SJSA1 (cell line): ENCODE measurements at places on chromosomes 2 and 18. TPM values are rescaled to one million over a fixed set of nuclear protein-coding genes. Genes with fewer than 3 reads are reported as not detected.

Gene ASXL2
- 7.0 and 11.4 TPM in 2 replicates for total RNA-seq

- no peak overlapping the region for H3K4me3 ChIP-seq
- DNase-seq = no peak
- no peaks in the 10 kb centered on the region for H3K36me3 ChIP-seq
Measured at GRCh38 chr2:121063471-121063870, 221.5 kb downstream of the TFCP2L1 start.

- no peak overlapping the region for H3K4me3 ChIP-seq
- DNase-seq = no peak
- H3K27me3 ChIP-seq = no peaks in the 10 kb centered on the region
- no peaks in the 10 kb centered on the region for H3K4me1 ChIP-seq
- H3K27ac ChIP-seq = no peak overlapping the region
Measured at GRCh38 chr2:154709215-154709614, 10.7 kb downstream of the KCNJ3 start.

DNA sequence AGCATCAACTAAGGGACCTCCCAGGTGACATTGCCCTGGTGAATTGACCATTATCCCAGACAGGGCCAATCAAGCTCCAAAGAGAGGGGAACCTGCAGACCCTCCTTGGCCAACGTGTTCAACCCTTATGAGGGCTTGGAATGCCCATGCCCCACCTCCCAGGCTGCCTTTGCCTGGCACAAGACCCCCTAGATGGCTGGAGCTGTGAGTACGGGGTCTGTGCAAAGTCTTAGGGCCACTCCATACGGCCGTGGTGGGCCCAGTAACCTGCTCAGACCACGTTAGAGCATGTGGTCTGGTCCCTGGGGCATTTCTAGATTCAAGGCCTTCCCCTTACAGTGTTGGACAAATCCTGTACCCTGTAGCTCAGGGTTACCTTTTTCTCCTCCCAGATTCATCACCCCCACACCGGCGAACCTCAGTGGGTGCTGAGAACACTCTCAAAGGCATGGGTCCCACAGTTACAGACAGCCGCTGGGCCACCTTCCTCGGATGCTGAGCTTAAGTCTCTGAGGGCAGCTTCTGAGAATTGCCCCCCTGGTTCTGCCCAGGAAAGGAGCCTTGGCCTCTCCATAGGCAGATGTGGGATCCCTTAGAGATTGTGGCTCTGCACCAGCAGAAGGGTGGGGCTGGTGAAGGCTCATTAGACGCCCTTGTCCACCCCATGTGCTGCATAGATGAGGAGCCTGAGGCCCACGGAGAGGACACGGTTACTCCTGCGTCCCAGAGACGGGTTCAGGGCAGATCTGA lies 18.3 kb upstream of the KCNK3 start:
- no peak overlapping the region for H3K4me3 ChIP-seq
- H3K27ac ChIP-seq = no peak overlapping the region
- DNase-seq = no peak
- peaks cover 31% of the 10 kb centered on the region for H3K27me3 ChIP-seq

Gene SLC39A10
- total RNA-seq = 9.9 and 16.0 TPM in 2 replicates

- H3K27me3 ChIP-seq = no peaks in the 10 kb centered on the region; the same call in 1 of the 2 replicates
- H3K27ac ChIP-seq = no peak overlapping the region
- no peak for DNase-seq
- no peak overlapping the region for H3K4me3 ChIP-seq
- no peaks in the 10 kb centered on the region for H3K36me3 ChIP-seq
Measured at GRCh38 chr2:136404176-136404575, 286.2 kb upstream of the CXCR4 start.

- H3K4me3 ChIP-seq = no peak overlapping the region
- no peaks in the 10 kb centered on the region for H3K4me1 ChIP-seq
- H3K36me3 ChIP-seq = no peaks in the 10 kb centered on the region
Measured at GRCh38 chr18:74708169-74708568, 110.5 kb downstream of the ZNF407 start.

DNA sequence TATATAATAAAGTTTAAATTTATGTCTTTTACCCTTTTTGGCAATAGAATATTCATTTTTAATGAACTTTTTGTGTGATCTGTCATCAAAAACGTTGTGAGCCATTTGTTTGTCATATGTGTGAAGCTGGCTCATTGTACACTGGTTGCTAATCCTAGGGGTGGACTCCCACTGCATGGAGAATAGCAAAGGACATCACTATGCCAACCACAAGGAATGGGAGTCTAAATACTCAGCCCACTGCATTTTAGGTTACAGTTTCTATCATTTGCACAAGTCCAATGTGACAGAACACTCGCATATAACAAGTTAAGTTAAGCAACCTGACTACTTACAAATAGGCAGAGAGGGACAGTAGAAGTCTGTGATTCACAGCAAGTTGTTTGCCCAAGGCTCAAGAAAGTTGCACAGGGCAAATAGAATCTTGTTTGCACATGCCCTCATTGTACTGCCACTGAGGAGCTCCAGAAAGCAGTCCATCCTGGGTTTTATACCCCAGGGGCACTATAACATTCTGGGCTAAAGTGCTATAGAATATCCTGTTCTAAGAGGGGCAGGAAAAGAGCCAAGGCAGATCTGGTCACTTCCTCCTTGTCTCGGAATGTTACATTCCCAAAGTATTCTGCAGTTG lies 545.9 kb upstream of the GCFC2 start:
- no peaks in the 10 kb centered on the region for H3K27me3 ChIP-seq
- H3K27ac ChIP-seq = no peak overlapping the region
- no peak for DNase-seq
- H3K4me3 ChIP-seq = no peak overlapping the region

- H3K36me3 ChIP-seq = no peaks in the 10 kb centered on the region
- H3K4me1 ChIP-seq = no peaks in the 10 kb centered on the region
- no peak overlapping the region for H3K27ac ChIP-seq
- no peaks in the 10 kb centered on the region for H3K27me3 ChIP-seq
- no peak overlapping the region for H3K4me3 ChIP-seq
- no peak for DNase-seq
Measured at GRCh38 chr2:126704434-126705160, 48.6 kb downstream of the GYPC start.

DNA sequence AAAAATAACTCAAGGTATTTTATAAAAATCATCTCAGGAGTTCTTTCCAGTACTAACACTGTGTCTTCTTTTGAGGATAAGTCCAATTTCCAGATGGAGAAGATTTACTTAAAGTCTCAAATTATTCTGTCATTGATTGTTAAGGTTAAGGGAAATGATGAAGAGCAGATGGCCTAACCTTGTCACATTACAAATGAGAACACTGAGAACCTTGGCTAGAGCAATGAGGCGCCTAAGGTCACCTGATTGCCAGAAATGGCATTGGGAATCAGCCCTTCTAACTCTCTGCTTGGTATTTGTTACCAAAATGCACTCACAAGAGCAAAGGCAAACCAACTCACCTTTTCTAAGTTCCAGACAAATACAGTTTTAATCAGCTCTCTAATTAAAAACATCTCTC lies 835.1 kb downstream of the RNF144A start:
- H3K27me3 ChIP-seq = no peaks in the 10 kb centered on the region
- H3K36me3 ChIP-seq = no peaks in the 10 kb centered on the region
- DNase-seq = no peak
- H3K27ac ChIP-seq = no peak overlapping the region

DNA sequence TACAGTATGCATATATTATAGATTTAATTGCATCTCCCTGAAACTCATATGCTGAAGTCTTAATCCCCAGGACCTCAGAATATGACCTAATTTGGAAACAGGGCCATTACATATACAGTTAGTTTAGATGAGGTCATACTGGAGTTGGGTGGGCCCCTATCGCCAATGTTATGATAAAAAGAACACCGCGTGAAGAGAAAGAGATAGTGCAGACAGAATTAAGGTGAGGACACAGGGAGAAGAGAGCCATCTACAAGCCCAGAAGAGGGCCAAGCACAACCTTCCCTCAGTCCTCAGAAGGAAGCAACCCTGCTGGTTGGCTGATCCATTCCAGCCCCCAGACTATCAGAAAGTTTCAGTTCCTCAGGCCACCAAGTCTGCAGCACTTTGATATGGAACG lies 311.9 kb upstream of the RAB6C start:
- H3K36me3 ChIP-seq = no peaks in the 10 kb centered on the region
- H3K4me1 ChIP-seq = no peaks in the 10 kb centered on the region
- H3K27ac ChIP-seq = no peak overlapping the region
- DNase-seq = no peak
- no peak overlapping the region for H3K4me3 ChIP-seq

DNA sequence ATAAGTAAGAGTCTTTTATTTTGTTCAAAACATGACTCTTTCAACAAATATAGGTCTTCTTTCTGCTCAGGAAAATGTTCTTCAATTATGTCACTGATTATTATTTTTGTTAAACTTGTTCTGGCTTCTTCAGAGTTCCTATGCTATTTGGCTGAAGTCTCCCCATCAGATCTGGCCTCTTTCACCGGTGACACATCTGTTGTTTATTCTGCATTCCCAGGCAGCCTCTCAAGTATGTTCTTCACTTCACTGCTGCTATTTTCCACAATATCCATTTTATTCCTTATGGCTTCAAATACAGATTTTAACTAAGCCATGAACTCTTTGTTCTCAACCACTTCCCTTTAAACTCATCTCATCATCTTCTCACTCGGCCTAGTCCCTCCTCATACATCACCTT lies 45.7 kb downstream of the HDAC4 start:
- H3K4me1 ChIP-seq = no peaks in the 10 kb centered on the region
- no peak overlapping the region for H3K4me3 ChIP-seq
- H3K36me3 ChIP-seq = peaks cover 8% of the 10 kb centered on the region; the same call in 1 of the 2 replicates
- no peak for DNase-seq

DNA sequence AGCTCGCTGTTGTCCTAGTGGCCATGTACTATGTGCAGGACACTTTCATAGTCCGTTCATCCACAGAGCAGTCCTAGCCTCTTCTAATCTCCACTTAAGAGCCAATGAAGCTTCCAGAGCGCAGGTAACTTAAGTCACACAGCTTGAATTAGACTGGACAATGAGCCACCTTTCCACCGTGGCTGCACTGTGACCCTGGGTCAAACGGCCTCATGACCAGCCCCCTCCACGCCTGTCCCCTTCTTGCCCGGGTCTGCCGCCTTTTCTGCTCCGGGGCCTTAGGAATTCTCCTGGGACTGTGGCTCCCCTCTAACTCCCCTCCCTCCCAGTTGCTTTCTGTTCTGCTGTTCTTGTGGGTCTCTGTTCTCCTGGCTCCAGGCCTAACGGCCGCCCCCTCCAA lies 8.4 kb upstream of the PRKCE start:
- no peaks in the 10 kb centered on the region for H3K36me3 ChIP-seq
- peak overlapping the region; percentile 33 for H3K4me3 ChIP-seq
- H3K27me3 ChIP-seq = peaks cover 10% of the 10 kb centered on the region
- H3K27ac ChIP-seq = no peak overlapping the region

Gene LIMS3
- 0.61 and 11.6 TPM in 2 replicates for total RNA-seq

Gene MSGN1
- not detected in 2 replicates for total RNA-seq

DNA sequence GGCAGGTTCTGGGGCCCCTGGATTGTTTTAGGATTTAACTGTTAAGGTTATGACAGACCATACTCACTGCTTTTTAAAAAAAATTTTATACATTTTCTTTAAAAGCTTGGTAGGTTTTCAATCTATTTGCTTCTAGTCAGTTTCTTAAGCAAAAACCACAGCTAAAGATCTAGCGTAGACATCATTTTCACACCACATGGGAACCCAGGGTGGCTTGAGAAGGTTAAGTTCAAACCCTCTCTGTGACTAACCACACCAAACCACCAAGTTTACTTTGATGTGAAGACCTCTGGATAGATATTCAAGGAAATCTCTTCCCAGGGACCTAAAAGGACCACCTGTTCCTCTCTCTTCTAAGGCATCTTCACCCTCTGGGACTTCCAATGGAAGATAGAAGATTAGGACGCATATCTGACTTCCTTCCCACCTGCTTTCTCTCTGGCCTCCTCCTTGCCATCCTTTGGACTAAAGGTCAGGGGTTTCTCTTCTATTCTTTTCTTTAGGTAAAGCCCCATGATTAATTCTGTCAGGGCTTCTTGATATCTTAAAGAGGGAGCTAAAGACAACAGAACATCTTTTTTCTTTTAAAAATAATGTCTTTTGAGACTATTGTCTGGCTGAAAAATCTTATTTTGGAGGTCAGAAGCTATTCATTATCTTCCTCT lies 32.3 kb downstream of the FOSL2 start:
- H3K27me3 ChIP-seq = no peaks in the 10 kb centered on the region
- no peak for DNase-seq
- no peak overlapping the region for H3K27ac ChIP-seq
- H3K36me3 ChIP-seq = no peaks in the 10 kb centered on the region
